PC-9 (cell line): ENCODE measurements at places on chromosomes 12 and 14.

- no peaks in the 10 kb centered on the region for H3K36me3 ChIP-seq
- H3K4me3 ChIP-seq, result no peak overlapping the region
- H3K27ac ChIP-seq, result no peak overlapping the region
- H3K4me1 ChIP-seq, result no peaks in the 10 kb centered on the region
Observed at GRCh38 chr14:82153689-82154088, 620.0 kb upstream of the SEL1L start.

- no peak for DNase-seq
- H3K36me3 ChIP-seq, result no peaks in the 10 kb centered on the region
- no peaks in the 10 kb centered on the region for H3K4me1 ChIP-seq
- H3K27ac ChIP-seq, result no peak within 1 kb of the TSS
- no peaks in the 10 kb centered on the region for H3K27me3 ChIP-seq
- no peak within 1 kb of the TSS for H3K4me3 ChIP-seq
Observed at GRCh38 chr12:9971181-9971580, at the start of gene CLEC12A. Gene CLEC12A, plus strand, starts transcription at chr12:9971409. Its CDS starts 188 bp downstream, at chr12:9971597.

GRCh38 chr12:26648066-26648465, 184.9 kb downstream of the ITPR2 start:
- H3K4me3 ChIP-seq, result no peak overlapping the region
- no peaks in the 10 kb centered on the region for H3K36me3 ChIP-seq
- H3K27ac ChIP-seq, result no peak overlapping the region
- DNase-seq, result no peak
- H3K27me3 ChIP-seq, result no peaks in the 10 kb centered on the region
- peaks cover 12% of the 10 kb centered on the region; the same call in 1 of the 2 replicates for H3K4me1 ChIP-seq

DNA sequence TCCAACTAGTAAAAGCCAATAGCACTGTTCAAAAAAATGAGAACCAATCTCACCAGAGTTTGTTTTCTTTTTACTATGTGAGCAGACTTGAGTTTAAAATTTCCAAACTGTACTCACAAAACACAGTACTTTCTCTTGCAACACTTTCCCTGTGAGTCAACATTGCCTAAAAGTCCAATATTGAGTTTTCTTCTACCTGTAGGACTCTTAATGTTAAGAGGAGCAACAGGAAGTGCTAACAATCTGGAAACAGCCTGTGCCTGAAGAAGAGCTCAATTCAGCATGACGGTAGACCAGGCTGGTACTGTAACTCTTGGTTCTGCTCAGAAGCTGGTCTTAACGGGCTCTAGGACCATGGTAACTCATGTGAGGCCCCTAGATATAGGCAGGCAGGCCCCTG, 144.3 kb downstream of the MED13L start:
- peaks cover 15% of the 10 kb centered on the region for H3K4me1 ChIP-seq
- no peak overlapping the region for H3K27ac ChIP-seq
- no peaks in the 10 kb centered on the region for H3K36me3 ChIP-seq
- no peaks in the 10 kb centered on the region for H3K27me3 ChIP-seq
- DNase-seq, result no peak

DNA sequence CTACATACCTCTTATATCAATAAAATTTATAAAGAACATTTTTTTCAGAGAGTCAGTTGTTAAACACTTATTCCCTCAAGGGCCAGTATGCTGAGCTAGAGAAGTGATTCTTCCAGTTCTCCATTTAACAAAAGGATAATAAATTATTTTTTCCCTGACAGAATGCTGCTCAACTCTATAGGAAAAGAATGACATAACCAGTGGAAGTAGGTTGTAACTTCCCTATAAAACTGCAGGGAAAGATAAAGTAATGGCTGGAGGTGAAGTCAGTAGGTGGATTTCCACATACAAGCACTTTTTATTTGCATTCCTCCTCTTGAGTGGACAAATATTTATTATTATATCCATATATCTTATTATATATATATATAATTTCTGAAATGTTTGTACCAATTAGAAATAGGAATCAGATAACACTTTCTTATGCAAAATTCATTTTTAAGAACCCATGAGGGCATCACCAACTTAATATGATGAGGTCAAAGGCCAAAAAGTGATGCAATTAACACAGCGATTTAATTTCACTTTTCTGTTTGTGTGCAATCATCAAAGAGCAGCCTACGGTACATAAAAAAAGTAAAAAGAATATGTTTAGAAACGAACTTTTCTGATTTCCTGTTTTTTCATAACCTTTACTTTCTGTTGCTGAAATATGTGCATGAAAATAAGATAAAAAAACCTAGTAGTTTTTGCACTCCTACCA, 175.3 kb downstream of the PRKD1 start:
- no peaks in the 10 kb centered on the region for H3K4me1 ChIP-seq
- no peaks in the 10 kb centered on the region for H3K36me3 ChIP-seq
- no peak for DNase-seq
- H3K4me3 ChIP-seq, result no peak overlapping the region

DNA sequence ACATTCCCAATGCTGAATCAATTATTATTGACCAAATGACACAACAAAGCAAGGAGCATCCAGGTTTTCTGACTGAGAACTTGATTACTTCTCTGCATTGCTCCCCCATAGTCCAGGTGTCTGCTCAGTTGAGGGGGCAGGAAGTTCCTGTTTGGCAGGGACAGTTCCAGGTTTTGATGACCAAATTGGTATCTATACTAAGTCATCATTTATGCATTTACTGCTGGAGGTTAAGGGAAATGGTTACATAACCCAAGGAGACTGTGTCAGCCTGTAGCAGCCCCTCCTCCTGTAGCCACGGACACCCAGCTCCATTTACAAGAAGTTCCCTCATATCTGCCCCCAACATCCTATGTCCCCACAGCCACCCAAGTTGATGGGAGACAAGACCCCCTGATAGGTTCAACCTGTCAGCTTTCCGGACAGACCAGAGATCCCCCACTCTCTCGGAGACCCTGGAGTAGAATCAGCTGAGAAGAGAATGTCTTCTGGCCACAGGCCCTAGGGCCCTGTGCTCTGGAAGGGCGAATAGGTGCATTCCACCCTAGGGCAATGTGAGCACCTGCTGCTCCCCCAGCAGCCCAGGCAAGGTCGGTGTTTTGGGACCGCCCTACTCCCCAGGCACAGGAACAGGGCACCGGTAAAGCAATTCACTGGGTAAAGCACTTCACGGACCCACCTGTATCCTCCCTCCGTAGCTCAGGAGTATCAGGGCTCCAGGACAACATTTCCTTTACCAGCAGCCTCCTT, 23.6 kb downstream of the IRF2BPL start:
- H3K27me3 ChIP-seq, result no peaks in the 10 kb centered on the region
- no peaks in the 10 kb centered on the region for H3K36me3 ChIP-seq
- peak overlapping the region; percentile 93 for H3K27ac ChIP-seq
- peak overlapping the region; percentile 25; the same call in 1 of the 2 replicates for H3K4me3 ChIP-seq
- H3K4me1 ChIP-seq, result peaks cover 81% of the 10 kb centered on the region

GRCh38 chr12:12091977-12092663, 21.4 kb downstream of the BCL2L14 start:
- no peaks in the 10 kb centered on the region for H3K27me3 ChIP-seq
- DNase-seq, result no peak
- H3K27ac ChIP-seq, result no peak overlapping the region
- 0 out of 2 replicates have a peak, but pooled peaks cover 6% of the 10 kb centered on the region for H3K4me1 ChIP-seq
- no peaks in the 10 kb centered on the region for H3K36me3 ChIP-seq

- no peak for DNase-seq
- H3K4me3 ChIP-seq, result no peak overlapping the region
- no peak overlapping the region for H3K27ac ChIP-seq
Observed at GRCh38 chr12:119134284-119135072, 44.3 kb upstream of the HSPB8 start.
